ENCODE measurements at places on chromosomes 2 and 18.

GRCh38 chr2:118847762-118848172, 319 bp upstream of the EN1 start:
- DNase-seq: peak; percentile 62

DNA sequence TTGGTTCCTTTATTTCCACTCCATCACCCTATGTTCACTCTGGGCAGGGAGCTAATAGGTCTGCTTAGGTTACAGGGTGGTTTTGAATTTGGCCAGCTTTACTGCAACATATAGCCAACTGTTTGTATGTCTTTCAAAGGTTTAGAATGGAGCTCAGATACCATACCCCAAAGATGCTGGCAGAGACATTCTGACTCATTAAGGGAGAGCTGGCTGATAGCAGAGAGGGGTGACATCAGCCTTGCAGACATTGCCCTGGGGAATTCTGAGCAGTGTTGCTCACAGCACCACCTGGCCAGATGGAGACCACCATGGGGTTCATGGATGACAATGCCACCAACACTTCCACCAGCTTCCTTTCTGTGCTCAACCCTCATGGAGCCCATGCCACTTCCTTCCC, 2.1 kb downstream of the PROKR1 start:
- DNase-seq: peak; percentile 47

- DNase-seq: no peak
These were observed 11.1 kb downstream of the TTL start for GRCh38 chr2:112493048-112493447.

- no peak for DNase-seq
These were observed 310.6 kb downstream of the GBX2 start for GRCh38 chr2:235857598-235857997.

DNA sequence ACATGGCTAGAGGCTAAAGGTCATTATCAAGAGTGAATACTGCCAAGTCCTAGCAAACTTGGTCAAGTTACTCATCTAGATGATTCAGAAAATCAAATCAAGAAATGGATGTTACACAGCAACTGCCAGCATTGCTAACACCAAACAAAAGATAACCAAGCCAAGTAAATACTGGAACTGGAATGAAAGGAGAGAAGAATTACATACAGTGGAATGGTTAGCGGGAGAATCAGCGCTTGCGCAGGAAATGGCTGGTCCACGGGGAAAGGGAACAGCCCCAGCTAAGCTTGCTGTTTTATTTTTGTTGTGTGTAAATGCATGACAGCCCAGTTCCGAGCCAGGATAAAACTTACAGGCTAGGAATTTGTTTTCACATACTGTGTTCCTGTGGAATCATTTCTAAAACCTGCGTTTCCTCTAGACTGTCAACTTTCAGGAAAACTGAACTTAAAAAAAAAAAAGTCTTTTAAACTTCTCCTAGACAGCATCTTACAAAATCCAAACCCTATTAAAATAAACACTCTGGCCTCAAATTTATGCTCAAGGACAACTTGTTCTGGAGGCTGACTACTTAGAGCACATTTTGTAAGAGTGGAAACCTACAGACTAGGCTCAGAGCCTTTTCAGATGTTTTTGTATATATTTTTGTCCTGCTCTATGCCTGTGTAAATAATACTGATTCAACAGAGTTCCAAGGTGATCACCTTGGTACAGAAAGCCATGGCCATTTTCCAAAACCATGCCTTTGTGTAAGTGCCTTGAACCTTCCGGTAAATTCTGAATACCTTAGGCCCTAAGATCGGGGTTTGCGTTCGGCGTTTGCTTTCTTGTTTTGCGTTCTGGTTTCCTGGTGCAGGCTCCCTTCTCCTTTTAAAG, 30.7 kb upstream of the TXNDC2 start:
- no peak for DNase-seq

DNA sequence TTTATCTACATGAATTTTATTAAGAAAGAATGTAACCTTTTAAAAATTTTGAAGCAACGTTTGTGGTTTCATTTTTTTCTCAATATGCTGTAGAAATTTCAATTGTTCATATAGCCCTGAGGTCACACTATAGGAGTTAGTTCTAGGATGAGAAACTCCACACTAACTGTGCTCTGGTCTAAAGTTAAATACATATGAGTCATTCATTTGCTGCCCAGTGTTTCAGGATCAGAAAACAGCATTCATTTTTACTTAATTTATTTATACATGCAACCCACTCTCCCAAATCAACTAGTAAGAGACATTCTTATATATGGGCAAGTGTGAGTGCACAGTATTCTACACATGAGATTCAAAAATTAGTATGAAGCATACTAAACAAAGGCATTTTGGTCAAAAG, 137.9 kb downstream of the DOCK10 start:
- no peak for DNase-seq

GRCh38 chr2:163210430-163210918, 371.9 kb upstream of the KCNH7 start:
- DNase-seq: peak; percentile 72

- no peak for DNase-seq
These were observed 81.9 kb upstream of the TMEM178A start for GRCh38 chr2:39583781-39584180.

DNA sequence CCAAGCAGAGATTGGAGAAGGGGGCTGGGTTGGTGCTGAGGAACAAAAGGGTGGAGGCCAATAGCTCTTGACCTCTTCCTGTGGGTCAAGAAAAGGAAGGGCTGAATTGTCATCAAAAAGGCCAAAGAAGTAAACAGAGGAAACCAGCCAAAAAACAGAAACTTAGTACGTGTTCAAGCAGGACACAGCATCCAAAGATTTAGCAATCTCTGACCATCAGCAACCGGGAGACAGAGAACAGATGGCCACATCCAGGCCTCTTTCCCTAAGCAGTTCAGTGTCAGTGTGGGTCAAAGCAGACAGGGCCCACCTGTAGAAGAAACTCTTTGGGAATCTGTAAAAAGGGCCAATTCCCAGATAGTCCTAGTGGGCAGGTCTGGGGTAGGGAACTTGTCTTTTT, 2.9 kb downstream of the DNPEP start:
- no peak for DNase-seq

DNA sequence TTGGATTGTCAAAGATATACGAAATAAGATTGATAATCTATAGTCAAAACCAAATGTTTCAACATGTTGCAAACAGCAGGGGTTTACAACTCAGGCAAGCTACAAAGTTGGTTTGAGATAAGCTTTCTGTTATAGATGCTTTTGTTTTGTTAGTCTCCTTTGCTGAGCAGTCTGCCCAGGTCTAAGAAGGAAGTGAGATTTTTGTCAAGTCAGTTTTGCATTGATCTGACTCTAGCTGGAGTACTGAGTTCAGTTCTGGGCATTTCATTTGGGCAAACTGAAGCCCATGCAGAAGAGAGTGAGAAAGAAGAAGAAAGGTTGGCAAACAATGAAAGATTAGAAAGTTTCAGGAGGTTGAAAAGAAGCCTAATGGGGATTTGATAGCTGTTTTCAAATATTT, 983.0 kb upstream of the SLC39A10 start:
- no peak for DNase-seq

- DNase-seq: no peak
These were observed 106.3 kb downstream of the GRB14 start for GRCh38 chr2:164515030-164515429.

DNA sequence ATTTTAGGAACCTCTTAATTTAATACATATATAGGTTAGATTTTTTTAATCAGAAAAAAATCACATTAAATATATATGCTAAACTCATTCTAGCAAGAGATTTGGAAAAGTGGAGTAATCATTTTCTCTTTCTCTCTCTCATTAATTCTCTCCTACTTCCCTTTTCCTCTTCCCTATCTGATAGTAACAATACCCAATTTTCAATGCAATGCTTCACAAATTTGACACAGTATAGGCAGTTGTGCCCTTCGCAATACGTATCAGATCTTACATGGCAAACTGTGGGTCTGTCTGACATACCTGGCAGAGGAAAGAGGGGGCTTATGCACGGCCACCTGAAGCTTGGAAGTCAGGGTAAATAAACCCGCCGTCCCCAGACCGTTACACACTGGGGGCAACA, 444.3 kb downstream of the NBAS start:
- DNase-seq: no peak

GRCh38 chr2:123693836-123694235, 331.3 kb upstream of the CNTNAP5 start:
- DNase-seq: no peak

GRCh38 chr2:12331698-12332097, 385.0 kb upstream of the TRIB2 start:
- no peak for DNase-seq

DNA sequence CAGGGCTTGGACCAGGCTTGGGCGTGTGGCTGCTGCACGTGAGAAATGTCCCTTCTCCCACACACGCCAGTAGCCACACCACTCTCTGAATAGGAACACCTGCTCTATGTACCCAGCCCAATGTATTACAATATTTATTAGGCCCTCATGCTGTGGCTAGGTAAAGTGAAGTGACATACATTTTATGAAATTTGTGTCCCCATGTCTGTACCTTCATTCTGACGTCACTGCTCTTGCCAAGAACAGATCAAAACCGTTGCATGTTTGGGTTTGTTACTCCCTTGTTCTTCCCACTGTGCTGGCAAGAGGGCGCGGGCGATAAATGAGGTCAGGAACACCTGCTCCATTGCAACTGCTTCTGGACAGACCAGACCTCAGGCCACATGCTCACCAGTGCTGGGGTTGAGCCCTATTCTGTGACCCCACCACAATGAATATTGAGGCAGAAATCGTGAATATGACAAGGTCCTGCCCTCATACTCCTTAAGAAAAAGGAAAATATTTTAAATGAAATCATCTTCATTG, 436.4 kb upstream of the SALL3 start:
- DNase-seq: no peak

DNA sequence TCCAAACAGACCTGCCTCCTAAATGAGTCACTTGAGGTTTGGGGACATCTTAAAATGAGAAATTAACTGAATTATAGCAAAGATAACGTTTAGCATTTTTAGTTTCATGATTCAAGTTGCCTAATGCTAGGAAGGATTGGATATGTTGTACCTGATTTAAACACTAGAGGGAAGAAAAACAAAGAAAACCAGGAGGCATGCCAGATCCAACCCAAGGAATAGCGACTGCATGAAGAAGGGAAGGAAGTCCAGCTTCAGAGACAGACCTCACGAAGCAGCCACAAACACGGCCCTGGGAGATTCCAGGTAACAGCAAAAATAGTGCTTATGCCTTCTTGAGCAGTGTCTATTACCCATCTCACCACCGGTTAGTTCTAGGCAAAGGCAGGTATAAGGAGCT, 499.9 kb upstream of the SPHKAP start:
- peak; percentile 38 for DNase-seq

DNA sequence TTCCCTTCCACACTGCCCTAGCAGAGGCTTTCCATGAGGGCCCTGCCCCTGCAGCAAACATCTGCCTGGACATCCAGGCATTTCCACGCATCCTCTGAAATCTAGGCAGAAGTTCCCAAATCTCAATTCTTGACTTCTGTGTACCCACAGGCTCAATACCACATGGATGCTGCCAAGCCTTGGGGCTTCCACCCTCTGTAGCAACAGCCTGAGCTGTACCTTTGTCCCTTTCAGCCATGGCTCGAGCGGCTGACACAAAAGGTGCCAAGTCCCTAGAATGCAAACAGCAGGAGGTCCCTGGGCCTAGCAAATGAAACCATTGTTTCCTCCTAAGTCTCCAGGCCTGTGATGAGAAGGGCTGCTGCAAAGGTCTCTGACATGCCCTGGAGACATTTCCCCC, 744.5 kb upstream of the LINC00305 start:
- DNase-seq: no peak

DNA sequence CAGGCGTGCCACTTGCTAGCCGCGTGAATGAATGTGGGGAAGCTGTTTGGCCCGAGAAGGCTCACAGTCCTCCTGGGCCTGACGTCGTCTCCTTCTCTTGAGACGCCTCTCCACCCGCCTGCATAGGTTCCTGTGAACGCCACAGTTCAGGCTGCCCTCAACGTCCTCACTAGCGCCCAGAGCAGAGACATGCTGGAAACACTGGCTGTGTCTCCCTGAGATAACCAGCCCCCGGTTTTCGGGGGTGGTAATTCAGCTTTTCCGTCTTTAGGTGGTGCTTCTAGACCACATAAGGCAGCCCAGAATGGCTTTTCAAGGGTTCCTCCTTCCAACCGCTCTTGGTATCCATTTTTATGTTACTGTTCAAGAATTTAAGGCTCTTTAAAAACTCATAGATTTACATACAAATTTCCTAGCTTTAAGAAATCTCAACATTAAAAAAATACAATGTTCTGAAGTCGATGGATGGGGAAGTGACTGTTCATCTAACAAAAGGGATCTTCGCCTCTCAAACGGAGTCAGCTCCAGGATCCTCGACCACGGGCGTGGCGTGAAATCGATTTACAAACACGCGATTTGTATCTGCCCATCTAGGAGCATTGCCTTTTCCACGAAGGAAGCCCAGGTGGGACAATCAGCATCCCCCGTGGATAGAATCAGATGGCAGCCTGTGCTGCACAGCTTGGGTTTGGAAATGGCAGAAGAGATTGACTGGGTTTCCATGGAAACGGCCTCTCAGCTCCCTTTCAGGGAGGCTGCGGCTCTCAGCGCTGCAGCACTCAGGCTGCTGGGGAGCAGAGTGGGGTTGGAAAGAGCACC, 110.6 kb upstream of the PXDN start:
- no peak for DNase-seq

DNA sequence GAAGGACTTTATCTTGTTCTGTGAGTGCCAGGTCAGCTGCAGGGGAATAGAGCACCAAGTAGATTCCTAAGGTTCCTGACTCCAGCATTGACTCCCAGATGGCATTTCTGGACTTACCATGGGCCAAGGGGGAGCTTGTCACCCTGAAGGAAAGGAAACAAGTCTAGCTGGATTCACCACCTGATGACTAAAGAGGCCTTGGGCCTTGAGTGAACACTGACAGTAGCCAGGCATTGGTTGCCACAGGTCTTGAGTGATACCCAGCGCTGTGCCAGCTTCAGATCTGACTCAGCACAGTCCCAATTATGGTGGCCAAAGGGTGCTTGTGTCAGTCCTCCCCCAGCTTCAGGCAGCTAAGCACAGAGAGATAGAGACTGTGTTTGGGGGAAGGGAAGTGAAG, 40.1 kb upstream of the CAPN13 start:
- no peak for DNase-seq

GRCh38 chr2:198720266-198720665, 737.5 kb downstream of the SATB2 start:
- no peak for DNase-seq

- no peak for DNase-seq
These were observed 2.1 kb downstream of the DOCK10 start for GRCh38 chr2:225040142-225040541.

GRCh38 chr2:241702155-241703031, 554 bp downstream of the ING5 start:
- DNase-seq: peak; percentile 80

DNA sequence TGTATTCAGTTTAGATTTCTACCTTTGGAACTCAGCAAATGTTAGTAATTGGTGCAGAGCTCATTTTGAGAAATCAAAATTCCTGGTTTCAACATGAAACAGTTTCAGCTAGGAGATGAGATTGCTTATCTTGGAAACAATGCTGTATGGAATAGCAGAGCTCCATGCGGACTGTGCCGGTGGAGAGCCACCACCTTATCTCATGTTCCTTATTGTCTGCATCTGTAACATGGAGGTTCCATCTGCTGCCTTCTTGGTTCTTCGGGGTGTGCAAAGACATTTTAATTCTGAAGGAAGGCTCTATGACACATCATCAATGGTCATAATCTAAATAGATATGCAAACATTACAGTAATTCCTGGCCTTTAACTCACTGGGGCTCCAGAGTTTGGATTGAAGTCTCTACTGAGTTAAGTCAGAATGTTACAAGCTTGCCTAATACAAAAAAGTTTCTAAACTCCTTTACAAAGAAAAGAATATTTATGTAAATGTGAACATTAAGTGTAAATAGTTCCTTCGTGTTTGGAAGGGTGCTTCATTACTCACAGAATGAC, 65.3 kb downstream of the PRKRA start:
- DNase-seq: no peak

GRCh38 chr2:127887776-127888130, 2.0 kb upstream of the AMMECR1L start:
- no peak for DNase-seq

All from NCI-H226 (cell line).